ENCODE measurements at places on chromosomes 2 and 18.
A peak's percentile ranks its signal among the peaks of the same experiment; 100 is the strongest.

GRCh38 chr2:107133412-107133811 lies 247.4 kb upstream of the ST6GAL2 start:
- DNase-seq = no peak

GRCh38 chr2:241774419-241775222 lies 2.0 kb upstream of the GAL3ST2 start:
- no peak for DNase-seq

GRCh38 chr2:69589973-69590652 lies 53.4 kb downstream of the AAK1 start:
- DNase-seq = no peak

GRCh38 chr2:26692897-26693849 lies 651 bp downstream of the KCNK3 start:
- peak; percentile 7 for DNase-seq

GRCh38 chr2:173463846-173464245 lies 109.2 kb downstream of the CDCA7 start:
- no peak for DNase-seq

GRCh38 chr2:169047256-169048250 lies 16.4 kb upstream of the ABCB11 start:
- DNase-seq = no peak

Measured in stimulated activated naive CD8-positive, alpha-beta T cell treated with anti-CD3 and anti-CD28 coated beads, Interleukin-15, amount 100 ng/mL, for 72 hours (primary cell).